ENCODE measurements at places on chromosomes 2 and 18. TPM values are rescaled to one million over a fixed set of nuclear protein-coding genes. Genes with fewer than 3 reads are reported as not detected.

DNA sequence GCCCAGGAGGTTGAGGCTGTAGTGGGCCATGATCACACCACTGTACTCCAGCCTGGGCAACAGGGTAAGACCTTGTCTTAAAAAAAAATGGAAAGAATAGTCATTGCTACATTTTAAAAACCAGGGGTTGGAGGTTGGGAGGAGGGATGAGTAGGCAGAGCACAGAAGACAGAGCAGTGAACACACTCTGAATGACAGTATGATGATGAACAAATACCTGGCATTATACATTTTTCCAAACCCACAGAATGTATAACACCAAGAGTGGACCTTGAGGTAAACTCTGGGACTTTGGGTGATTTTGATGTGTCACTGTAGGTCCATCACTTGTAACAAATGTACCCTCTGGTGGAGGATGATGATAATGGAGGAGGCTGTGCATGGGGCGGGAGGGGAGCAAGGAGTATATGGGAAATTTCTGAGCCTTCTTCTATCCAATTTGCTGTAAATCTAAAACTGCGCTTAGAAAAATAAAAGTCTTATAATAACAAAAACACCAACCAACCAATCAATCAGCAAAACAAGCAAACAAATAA lies 111.4 kb upstream of the PGAP1 start:
- DNase-seq = no peak

- no peak for DNase-seq
Measured at GRCh38 chr2:27255660-27256059, 7.2 kb downstream of the SLC30A3 start.

DNA sequence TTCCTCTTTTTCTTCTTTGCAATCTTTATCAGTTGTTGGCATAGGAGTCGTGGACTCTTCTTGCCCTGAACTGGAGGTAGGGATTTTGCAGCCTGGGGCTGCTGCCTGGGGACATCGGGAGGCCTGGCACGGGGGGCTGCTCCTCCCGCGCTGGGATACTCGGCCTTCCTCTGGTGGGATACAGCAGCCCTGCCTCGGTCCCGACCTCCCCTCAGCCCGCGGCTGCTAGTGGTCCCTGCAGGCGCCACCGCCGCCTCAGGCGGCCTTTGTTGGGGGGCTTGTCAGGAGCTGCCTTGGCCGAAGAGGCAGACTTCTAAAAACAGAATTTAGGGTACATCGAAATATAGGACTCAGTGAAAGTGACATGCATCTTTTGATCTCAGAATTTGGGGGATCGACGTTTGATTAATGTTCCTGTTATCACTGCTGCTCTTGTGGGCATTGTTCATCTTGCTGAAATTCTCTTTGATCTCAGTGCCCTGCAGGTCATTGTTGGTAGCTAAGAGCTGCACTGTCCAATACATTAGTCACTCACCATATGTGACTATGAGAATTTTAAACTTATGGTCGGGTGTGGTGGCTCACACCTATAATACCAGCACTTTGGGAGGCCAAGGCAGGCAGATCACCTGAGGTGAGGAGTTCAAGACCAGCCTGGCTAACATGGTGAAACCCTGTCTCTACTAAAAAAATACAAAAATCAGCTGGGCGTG lies 16.3 kb downstream of the POLR2D start:
- DNase-seq = no peak

DNA sequence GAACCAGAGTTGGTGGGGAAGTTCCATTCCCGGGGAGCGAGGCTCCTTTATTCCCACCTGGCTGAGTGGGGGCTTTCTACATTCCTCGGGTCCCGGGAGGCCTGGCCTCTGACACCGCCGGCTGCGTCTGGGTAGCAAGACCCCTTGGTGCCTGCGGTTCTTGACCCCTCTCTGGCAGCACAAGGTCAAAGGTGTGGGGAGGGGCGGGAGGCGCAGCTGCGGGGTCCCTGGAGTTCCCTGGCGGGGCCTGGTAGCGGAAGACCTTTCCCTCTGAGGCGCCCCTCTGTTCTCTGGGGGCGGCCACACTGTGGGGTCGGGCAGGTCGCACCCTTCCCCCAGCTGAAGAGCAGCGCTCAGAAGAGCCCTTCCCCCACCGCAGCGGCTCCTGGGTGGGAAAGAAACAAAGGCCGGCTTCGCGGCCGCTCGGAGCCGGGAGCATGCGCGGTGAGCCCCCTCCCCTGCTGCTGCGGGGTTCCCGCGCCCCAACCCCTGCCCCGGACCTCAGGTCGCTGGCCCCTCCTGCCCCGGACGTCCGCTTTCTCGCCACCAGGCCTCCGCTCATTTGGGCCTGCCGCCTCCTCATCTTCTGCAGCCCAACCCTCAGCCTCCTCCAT lies 146.3 kb downstream of the ANKRD44 start:
- DNase-seq = no peak

The CCT4 gene
- total RNA-seq = 81.1 TPM

- DNase-seq = peak; percentile 62
Measured at GRCh38 chr2:73156539-73157124, 43.9 kb upstream of the RAB11FIP5 start.

The COL6A3 gene
- 0.54 TPM for total RNA-seq

The SGPP2 gene
- under 0.01 TPM for total RNA-seq

The ZNF397 gene
- 9.2 TPM for total RNA-seq

The SOCS6 gene
- total RNA-seq = 14.8 TPM

DNA sequence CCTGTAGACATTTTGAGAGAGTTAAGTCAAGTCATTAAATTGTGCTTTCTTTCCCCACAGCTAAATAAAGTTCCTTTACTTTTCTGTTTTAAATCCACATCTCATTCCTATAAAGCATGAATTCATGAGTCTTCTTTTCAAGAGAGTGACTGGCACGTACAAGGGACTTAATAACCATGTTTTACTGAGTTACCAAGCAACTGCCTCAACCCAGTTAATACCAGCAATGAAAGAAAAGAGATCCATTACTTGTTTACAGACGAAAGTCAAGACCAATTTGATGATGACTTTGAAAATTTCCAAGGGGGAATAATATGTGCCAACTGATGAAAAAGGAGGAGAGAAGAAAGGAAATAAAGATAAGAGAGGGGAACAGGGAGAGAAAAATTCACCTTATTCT lies 1082.5 kb upstream of the GYPC start:
- DNase-seq = no peak

The IFIH1 gene
- total RNA-seq = 59.8 TPM

DNA sequence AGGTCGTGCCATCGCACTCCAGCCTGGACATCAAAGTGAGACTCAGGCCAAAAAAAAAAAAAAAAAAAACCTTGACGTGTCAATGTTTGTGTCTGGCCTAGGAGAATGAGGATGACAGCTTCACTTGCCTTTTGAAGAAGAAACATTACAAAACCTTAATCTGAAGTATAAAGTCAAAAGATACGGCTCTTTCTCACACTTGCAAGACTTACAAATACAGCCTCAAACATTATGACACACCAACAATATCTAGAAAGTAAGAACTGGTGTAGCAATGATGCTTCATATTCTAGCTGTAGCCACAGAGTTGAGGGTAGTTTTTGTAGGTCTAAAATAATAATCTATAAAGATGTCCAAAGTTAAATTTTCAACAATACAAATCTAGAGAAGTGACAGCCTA lies 25.5 kb downstream of the MPPE1 start:
- DNase-seq = no peak

GRCh38 chr2:164911832-164912231 lies 43.5 kb downstream of the SLC38A11 start:
- no peak for DNase-seq

DNA sequence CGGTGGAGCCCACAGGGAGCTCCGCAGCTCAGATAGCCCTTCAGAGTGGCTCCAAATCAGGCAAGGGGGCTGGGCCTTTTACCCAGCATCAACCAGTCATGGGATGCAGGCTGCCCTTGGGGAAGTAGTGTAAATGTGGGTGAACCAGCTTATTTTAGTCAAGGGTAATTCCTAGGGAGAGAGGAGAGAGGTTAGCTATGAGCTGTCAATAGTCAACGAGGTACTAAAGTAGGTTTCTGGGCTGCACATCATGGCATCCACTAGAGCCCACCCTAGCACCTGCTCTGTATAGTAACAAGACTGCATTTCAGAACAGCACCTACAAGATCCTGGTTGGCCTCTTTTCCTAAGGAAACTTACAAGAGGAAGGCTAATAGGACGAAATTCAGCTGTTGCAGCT lies 9.5 kb upstream of the MCM6 start:
- DNase-seq = no peak

DNA sequence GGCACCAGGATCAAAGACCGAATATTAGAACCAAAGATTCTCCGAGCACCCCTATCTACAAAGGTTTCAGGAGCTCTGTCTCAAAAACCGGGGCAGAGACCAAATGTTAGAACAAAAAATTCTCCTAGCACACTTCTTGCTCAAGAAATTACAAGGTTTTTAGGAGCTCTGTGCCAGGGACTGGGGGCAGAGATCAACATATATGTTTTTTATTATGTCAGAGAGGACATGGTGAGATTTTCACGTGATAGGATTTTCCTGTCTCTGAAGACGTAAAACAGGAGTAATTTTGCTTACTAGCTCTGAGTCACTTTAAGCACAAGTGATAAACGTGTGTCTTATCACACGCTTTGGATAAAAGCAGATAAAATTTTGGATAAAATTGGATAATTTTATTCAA lies 34.8 kb upstream of the ODC1 start:
- DNase-seq = no peak

DNA sequence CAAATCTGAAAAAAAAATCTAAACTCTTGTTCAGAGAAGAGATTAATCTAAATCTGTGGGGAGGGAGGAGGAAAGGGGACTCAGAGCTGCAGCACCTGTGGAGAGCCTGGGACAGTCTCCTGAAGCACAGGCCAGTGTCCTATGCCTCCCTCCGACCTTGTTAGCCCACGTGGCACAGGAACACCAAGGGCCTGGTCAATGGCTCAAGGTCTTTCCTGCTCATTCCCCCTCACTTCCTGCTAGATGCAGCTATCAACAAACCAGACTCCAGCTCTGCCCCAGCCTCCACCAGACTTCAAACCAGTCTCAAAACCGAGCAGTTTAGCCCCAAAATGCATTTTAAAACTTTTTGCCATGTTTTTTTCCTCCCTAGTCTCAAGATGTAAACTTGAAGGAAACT lies 20.1 kb upstream of the SULT1C3 start:
- no peak for DNase-seq

GRCh38 chr2:26772064-26773001 lies 8.2 kb downstream of the SLC35F6 start:
- no peak for DNase-seq

- no peak for DNase-seq
Measured at GRCh38 chr2:110106642-110107041, 9.0 kb downstream of the MALL start.

The NOP58 gene
- 56.3 TPM for total RNA-seq

DNA sequence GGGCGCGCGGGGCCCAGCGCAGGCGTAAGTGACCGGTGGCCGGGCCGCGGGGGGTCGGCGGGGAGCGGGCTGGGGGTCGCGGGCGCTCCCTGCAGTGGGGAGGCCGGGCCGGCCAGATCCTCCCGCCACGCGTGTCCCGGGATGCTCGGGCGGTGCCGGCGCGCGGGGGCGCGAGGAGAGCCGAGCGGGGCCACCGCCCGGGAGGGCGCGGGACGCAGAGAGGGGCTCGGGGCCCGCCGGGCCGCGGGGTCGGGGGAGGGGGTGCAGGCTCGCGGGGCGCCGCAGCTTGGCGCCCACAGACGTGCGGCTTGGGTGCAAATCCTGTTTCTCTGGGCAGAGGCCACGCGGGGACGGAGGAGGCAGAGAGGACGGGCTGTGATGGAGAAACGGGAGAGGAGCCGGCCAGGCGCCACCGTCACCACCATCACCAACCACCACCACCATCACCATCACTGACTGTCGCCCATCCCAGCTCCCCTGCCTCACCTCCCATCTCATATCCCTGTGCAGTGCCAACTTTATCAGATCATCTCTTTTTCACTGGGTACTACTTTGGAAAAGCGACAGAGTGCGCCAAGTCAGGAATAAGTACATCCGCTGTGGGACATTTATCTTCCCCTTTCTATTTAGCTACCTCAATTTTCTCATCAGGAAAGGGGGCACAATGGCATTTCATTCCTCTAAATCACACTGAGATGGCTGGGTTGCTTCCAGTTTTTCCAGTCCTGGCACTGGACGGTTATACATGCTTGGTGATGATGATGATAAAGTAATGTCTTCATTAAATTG lies 97.2 kb upstream of the GPR45 start:
- DNase-seq = no peak
